NCI-H187 (cell line): ENCODE measurements at places on chromosomes 12 and 14.

DNA sequence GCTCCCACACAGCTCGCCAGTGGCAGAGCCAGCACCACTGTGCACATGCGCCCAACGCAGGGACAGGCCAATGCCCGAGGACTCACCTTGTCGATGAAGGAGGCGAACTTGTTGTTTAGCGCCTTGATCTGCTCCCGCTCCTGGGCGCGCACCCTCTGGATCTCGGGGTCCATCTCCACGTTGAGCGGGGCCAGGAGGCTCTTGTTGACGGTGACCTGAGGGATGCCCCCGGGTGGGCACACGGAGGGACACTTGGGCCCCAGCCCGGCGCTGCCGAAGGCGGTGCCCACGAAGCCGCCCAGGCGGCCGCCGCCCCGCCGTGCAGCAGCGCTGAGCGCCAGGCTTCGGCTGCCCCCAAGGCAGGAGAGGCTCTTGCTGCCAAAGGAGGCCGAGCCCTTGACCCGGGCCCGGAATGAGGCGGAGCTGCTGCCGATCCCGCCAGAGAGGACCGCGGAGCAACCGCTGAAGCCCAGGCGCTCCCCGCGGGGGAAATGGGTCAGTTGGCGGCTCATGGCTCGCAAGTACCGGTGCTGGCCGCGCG, at the start of gene KRT72:
Gene KRT72 (minus strand): TSS at position 523 of the 541 bp plus-strand sequence. CDS start 11 bp downstream, at position 512.
- DNase-seq, result no peak

GRCh38 chr12:88836156-88836555, 255.9 kb upstream of the KITLG start:
- DNase-seq, result no peak

DNA sequence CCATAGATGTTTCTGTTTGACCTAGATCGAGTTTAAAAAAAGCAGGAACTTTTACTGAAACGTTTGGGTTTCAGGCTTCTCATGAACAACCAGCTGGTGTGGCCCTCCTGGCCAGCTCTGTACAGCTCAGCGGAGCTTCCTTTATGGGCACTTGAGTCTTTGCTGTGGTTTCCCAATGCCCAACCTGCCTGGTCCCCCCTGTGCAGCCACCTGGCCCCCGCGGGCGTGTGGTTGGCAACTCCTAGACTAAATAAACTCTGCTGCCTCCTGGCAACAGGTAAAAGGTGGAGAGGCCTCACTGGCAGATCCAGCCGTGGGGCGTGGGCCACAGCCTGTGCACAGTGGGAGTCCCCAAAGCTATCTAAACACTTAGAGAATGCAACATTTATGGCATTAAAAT, 38.7 kb downstream of the ADGRD1 start:
- DNase-seq, result peak; percentile 31

GRCh38 chr14:96479435-96480146, 22.6 kb upstream of the PAPOLA start:
- DNase-seq, result no peak

- DNase-seq, result no peak
These were observed 457.0 kb downstream of the PCNX1 start for GRCh38 chr14:71363946-71364925.

DNA sequence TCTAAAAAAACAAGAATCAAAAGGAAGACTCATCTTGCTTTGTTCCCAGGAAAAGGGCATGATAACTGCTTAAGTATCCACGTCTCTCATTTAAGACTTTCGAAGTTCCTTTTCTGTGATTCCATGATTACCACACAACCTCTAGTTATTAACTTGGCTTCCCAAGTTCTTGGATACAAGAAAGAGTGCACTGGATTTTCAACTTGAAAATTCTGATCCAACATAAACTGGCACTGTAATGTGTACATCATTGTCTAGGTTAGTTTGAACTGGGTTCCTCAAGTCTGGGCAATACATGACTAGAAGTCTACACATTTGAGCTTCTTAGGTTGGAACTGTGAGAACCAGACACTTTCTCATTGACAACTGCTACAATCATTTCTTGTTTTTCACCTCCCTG, 1.6 kb downstream of the KLHL28 start:
- DNase-seq, result no peak

DNA sequence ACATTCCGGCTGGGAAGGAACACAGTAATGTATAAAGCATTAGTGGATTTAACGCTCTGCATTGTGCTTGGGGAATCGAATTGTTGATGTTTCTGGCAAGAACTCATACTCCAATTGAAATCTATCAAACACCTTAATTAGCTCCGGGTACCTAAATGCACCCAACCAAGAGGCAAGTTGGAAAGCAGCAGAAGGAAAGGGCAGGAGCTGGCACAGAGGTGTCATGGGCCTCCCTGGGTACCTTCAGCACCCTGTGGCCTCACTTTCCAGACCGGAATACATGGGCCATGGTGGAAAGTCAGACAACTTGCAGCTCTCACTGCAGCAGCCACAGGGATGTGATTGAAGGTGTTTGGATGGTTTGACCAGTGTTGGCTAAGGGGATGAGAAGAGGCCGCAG, 6.8 kb upstream of the BCL11B start:
- no peak for DNase-seq

GRCh38 chr14:71466251-71466650, 466.0 kb upstream of the RGS6 start:
- no peak for DNase-seq

DNA sequence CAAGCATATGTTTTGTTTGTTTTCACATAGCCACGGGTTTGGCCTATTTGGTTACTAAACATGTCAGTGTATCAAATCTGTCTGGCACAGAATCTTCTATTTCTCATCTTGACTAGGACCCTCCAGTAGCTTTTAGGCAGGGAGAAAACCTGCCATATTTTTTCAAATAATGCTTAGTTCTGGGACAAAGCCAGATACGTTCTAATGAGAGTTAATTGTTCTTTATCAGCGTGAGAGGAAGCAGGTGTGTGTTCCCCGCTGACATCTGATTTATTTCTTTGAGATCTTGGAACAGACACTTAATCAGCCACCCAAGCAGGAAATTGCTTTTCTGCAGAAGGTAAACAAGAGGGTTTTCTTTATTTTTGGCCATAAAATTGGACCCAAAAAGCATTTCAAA, 54.8 kb downstream of the GOLGA5 start:
- DNase-seq, result no peak

DNA sequence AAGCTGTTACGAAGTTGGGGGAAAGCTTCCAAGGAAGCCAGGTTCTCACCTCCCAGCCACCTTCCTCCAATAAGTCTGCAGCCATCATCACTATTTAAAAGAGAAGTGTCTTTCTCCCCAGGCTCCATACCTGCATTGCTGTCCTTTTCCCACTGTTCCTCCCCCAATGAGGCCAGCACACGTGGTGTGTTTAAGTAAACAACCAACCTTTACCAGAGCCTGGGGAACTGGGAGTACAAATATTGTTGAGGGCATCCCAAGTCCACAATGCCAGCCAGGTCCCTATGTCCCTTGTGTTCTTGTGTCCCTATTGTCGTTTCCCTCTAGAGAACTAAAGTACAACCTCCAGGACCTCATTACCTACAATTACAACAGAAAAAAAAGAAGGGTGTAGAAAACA, 49.2 kb upstream of the PNMA1 start:
- DNase-seq, result no peak

DNA sequence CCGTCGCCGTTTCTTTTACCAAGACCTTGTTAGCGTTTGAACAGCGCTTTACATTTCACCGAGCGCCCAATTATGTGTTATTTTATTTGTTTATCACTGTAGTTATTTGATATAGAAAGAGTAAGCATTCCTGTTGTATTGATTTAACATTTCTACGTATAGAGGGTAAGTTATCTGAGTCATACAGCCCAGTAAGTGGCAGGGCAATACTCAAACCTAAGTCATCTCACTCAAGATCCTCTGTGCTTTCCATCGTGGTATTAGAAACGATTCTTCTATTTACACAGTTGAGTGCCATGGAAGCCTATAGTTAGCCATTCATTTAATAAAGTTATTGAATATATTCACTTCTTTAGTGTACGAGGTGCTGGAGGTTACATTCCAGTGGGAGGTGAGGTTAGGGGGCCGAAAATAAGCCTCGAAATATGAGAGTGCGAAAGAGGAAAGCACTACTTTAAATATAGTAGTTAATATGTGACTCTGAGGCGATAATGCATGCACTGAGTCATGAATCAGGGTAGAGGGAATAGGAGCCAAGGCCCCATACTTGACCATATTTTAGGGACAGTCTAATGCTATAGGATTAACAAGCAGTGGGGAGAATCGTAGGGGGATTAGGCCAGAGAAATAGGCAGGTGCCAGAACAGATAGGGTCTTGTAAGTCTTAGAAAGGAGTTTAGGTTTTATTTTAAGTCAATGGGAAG, 629 bp downstream of the RAD51AP1 start:
- DNase-seq, result no peak

- no peak for DNase-seq
These were observed 154.6 kb upstream of the ALG10B start for GRCh38 chr12:38162013-38162412.

- no peak for DNase-seq
These were observed 137.1 kb upstream of the ATP2B1 start for GRCh38 chr12:89845767-89846166.
